ENCODE measurements at places on chromosomes 11 and 22.

DNA sequence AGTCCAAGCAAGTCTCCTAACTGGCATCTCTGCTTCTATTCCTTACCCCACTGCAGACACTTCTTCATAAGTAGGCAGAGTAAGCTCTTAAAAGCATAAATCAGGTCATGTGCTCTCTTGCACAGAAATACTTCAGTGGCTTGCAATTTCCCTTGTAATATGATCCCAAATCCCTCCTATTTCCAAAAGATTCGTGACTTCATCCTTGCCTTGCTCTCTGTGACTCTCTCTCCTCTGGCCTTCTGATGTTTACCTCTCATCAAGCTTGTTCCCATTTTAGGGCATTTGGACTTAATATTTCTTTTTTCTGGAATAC, 37.4 kb upstream of the NCR3LG1 start:
- DNase-seq = no peak

- DNase-seq = no peak
Measured at GRCh38 chr11:66111158-66111557, 41.1 kb downstream of the PACS1 start.

DNA sequence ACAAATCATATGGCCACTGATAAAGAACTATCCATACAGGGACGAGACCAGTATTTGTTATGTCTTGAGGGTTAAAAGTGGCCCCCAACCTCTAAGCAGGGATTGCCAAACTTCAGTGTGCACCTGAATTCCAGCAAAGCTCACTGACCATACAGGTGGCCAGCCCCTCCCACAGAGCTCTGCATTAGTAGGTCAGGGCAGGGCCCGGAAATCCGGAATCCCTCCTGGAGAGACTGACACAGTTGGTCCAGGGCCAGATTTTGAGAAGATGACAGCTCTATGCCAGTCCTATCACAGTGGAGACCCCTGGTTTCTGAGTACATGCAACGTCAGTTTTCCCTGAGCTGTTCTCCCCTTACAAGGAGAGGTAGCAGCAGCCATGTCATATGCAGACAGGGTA, 20.8 kb downstream of the VPS37C start:
- DNase-seq = no peak

DNA sequence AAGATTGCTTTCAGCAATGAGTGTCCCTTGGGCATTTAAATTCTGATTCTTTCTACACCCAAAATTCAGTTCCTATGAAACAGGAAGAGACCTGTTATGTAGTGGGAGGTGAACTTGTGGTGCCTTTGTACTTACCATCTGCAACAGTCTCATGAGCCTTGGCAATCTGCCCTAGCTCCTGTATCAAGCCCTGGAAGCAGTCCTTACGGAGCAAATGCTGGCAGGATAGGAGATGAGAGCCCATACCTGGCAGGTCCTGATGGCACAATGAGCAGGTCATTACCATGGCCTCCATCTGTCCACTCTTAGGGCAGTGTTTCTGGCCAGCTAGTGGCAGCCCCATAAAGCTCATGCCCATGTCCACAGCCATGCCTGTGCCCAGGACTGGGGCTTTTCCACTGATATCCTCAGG, 10.8 kb downstream of the TRIM66 start:
- peak; percentile 92 for DNase-seq

- DNase-seq = peak; percentile 81
Measured at GRCh38 chr22:45212306-45212709, 28.4 kb downstream of the KIAA0930 start.

- no peak for DNase-seq
Measured at GRCh38 chr11:118048472-118049370, 28.2 kb upstream of the TMPRSS4 start.

DNA sequence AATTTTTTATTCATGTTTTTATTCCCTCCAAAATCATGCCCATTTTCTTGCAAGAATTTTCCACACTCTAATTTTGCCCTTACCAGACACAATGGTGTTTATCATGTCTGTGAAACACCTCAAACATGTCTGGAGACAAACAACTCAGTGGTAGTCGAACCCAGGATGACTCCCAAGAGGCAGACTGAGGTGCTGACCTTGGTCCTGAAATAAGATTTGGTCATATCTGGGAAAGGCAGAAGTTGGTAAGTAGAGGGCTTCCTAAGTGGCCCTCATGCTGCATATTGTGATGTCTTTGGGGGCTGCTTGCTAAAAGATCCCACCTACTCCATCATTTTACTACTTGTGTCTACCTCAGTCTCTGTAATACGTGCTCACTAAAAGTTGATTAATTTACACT, 369.4 kb upstream of the ISX start:
- no peak for DNase-seq

DNA sequence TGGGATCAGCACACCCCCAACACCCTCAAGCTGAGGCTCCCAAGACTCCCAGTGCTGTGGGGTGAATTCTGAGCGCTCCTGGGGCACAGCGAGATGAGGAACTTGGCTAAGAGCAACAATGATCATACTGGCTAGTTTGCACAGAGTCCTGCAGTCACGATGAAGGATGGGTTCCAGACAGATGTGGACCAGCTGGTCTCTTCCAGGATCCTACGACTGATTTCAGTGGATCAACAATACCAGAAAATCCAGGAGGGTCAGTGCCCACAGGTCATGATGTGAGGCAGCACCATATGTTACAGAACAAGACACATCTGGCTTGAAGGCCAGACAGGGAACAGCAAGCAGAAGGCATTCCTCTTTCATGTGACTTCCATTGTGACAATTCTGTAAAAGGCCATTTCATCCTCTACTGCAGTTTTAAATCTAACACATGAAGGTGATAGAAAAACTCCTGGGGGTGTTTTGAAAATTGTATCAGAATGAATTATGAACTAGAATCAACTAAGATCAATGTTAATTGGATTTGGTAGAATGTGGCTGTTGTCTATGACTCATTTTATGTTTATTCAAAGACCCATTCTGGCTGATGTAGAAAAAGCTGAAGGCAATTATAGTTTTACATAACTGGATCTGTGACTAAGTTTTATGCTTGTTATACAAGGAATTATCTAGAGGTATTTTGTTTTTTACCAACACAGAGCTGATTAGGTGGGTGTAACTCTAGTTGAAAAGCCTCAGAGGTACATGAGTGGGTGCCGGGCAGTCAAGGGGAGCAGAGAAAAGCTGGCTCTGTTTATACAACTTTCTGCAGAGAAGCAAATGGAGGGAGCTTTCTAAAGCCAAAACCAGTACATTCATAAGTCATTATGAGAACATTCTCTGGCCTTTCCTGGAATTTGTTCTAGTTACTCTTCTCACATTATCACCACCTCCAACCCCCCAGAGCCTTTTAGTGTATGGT, 29.1 kb downstream of the OR52K1 start:
- no peak for DNase-seq

DNA sequence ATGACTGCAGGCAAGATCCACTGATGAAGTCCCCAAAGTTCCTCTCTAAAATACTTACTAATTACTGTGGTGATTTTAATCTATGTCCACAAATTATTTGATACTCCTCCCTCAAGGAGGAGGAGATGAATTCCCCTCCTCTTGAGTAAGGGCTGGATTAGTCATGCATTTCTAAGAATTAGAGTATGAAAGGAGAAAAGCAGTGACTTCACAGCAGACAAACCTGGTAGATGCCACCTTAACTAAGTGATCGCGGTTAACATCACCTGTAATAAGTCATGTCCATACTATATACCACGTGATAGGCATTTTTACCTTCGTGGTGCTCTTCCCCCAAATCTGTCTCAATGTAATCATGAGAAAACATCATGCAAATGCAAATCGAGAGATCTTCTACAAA, 52.0 kb upstream of the TSPAN18 start:
- no peak for DNase-seq

GRCh38 chr22:44592824-44593148, 94.8 kb upstream of the RTL6 start:
- no peak for DNase-seq

GRCh38 chr11:33920838-33921613, 29.1 kb upstream of the LMO2 start:
- no peak for DNase-seq

- DNase-seq = peak; percentile 61
Measured at GRCh38 chr11:69101115-69101791, 52.5 kb downstream of the TPCN2 start.

- no peak for DNase-seq
Measured at GRCh38 chr11:17267576-17267975, 9.0 kb upstream of the NUCB2 start.

- no peak for DNase-seq
Measured at GRCh38 chr11:94697156-94697555, 71.0 kb upstream of the AMOTL1 start.

DNA sequence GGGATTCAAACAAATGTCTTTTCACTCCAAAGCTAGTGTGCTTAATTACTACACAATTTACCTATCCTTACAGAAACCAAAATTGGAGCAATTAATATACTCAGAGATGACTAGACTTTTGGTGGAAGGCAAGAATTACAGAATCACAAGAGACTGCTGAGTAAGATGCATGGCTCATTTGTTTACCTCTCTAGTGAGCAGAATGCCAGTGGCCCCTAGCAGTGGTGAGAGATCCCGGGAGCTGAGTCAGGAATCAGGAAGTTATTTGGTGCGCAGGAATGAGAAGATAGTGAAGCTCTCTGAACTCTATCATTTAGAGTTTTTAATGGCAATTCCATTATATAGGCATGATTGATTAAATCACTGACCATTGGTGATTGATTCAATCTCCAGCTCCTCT, 188.9 kb upstream of the SESN3 start:
- DNase-seq = no peak

DNA sequence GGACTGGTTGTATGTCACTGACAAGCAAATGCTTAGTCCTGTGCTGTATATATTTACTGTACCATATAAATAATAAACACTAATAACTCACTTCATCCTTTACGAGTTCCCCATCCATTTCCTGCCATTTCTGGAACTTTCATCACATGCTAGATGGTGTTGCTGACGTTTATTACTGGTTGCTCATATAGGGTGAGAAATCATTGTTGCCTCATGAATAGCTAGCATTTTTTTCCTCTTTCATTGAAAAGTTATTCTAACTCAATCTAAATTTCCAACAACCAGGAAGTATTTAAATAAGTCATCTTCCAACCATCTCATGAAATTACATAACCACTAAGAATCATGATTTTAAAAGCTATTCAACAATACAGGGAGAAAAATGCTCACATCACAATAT, 88.6 kb upstream of the RCN1 start:
- DNase-seq = no peak

DNA sequence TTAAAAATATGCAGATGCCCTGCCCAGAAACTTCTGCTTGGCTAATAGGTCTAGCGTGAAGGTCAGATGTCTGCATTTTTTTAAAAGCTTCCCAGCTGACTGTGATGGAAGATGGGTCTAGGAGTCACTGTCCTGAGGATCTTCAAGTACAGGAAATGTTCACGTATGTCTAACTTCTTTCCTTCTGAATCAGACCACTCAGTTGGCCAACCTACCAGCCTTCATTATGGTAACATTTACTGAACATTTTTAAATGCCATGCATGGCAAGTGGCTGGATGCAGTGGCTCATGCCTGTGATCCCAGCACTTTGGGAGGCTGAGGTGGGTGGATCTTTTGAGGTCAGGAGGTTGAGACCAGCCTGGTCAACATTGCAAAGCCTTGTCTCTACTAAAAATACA, 1.1 kb upstream of the PRG2 start:
- DNase-seq = no peak

DNA sequence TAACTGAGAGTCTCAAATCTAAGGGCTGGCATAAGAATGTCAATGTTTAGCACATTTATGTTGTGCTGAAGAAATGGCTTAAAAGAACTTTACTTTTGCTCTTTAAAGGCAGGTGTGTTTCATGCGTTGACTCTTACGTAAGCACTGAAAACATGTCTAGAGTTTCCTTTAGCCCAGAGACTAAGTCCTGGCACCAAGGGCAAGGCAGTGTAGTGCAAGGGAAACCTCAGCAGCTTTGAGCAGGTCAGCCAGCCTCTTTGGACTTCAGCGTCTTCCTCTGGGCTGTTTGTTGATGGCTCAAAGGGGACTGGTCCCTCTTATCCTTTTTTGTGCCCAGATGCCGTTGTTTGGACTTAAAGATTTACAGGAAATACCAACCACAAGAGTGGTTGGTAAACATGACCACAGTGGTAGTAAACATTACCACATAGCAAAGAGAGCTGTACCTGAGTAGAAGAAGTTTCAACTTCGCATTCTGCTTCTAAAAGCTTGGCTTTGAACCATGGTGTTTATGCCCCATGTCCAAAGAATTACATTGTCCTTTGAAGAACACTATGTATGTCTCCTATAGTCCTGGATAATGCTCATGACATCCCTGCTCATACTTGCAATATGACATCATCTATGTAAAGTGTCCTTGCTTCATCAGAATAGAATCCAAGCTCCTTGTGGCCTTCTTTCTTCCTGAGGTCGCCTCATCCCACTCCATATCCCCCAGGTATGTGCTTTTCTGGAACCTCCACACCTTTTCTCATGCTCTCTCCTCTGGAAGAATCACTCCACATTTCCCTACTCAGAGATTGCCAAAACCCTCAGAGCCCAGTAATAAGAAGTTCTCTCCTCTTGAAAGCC, 23.5 kb downstream of the TENM4 start:
- no peak for DNase-seq

DNA sequence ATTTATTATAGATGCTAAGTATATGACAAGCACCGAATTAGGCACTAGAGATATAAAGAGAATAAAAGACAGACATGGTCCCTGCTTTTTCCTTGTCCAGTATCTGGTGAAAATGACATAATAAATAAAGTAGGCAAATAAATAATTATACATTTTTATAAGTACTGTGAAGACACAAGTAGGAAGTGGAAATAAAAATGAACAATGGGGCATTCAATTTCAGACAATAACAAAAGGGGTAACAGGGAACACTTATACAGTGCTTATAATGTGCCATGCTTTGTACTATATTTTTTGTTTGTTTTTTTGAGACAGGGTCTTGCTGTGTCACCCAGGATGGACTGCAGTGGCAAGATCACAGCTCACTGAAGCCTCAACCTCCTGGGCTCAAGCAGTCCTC, 4.3 kb downstream of the KBTBD3 start:
- DNase-seq = no peak

DNA sequence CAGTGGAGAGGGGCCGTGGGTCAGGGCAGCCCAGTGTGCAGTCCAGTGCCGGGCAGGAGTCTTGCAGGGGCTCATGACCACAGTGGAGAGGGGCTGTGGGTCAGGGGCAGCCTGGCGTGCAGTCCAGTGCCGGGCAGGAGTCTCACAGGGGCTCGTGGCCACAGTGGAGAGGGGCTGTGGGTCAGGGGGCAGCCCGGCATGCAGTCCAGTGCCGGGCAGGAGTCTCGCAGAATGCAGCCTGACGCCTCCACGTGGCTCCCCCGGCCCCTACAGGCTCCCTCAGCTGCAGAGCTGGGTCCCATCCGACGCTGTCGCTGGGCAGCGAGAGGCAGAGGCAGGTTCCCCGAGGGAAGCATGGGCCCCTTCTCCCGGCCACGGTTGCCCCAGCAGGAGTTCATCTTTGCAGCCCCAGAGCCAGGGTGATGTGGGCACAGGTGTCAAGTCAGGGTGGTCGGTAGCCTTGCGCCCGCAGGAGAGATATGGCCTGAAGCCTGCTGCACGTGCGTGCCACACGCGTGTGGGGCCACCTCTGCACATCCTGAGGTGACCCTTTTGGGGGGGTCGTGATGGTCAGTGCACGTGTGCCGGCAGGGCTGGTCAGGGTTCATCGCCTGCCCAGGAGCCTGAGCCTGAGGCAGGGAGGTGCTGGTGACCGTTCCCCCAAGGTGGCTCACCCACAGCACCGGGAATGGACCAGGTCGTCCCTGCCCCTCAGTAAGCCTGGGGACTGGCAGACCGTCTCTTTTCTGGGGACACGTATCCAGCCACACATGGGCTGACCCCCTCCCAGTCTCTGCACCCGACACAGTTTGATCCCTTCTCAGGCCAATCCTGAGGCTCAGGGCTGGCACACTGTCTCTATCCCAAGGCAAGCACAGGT, 2.9 kb downstream of the IFITM5 start:
- DNase-seq = no peak

GRCh38 chr22:48523761-48524160, 1303.9 kb downstream of the BRD1 start:
- no peak for DNase-seq
